ENCODE measurements at places on chromosomes 5 and 9. TPM values are rescaled to one million over a fixed set of nuclear protein-coding genes. Genes with fewer than 3 reads are reported as not detected.

The ABHD17B gene
- 52.4 TPM for polyA plus RNA-seq

The RPP25L gene
- polyA plus RNA-seq: 39.7 TPM

The BHMT gene
- not detected for polyA plus RNA-seq

The SLC25A2 gene
- polyA plus RNA-seq: not detected

The MARCOL gene
- not detected for polyA plus RNA-seq

The BARHL1 gene
- not detected for polyA plus RNA-seq

Data from Purkinje cell (primary cell).